ENCODE measurements at places on chromosomes 3 and 15.

- DNase-seq = no peak
These were observed 22.1 kb downstream of the ZNF621 start for GRCh38 chr3:40546816-40547215.

DNA sequence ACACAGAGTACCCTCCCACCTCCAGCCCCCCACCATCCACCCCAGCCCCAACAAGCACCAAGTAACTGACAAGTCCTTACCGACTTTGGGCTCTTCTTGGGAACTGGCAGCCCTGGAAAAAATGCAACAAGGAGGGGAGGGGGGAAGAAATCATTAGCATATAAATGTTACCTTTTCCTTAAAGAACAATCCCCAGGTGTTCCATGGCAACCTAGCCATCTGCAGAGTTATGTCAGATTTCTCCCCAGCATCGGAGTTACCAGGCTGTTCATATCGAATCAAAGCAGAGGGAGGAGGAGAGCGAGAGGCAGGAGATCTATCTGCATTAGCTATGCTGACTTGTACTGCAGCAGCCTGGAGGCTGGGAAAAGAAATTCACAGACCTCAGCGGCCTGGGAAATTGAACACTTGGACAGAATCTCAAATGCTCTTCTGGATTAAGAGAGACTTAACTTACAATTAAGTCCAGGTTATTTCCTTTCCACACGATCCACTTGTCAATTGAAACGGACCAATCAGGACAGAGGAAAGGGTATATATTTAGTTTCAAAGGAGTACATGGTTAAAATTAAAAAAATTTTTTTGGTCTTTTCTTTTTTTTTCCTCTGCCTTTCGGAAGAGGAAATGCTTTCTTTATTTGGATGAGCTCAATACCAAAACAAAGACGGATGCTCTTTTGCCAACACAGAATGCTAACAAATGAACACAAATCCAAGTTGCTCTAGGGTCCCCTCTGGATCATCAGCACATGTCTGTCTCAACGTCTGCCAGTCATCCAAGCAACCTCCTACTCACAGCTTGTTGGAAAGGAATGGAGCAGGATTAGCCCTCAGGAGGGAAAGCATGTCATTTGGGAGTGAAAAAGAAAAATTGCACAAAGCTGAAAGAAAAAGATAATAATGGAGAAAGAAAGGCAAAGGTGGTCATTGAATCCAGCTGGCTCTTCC is 637.1 kb downstream of the MAGI1 start:
- DNase-seq = no peak

DNA sequence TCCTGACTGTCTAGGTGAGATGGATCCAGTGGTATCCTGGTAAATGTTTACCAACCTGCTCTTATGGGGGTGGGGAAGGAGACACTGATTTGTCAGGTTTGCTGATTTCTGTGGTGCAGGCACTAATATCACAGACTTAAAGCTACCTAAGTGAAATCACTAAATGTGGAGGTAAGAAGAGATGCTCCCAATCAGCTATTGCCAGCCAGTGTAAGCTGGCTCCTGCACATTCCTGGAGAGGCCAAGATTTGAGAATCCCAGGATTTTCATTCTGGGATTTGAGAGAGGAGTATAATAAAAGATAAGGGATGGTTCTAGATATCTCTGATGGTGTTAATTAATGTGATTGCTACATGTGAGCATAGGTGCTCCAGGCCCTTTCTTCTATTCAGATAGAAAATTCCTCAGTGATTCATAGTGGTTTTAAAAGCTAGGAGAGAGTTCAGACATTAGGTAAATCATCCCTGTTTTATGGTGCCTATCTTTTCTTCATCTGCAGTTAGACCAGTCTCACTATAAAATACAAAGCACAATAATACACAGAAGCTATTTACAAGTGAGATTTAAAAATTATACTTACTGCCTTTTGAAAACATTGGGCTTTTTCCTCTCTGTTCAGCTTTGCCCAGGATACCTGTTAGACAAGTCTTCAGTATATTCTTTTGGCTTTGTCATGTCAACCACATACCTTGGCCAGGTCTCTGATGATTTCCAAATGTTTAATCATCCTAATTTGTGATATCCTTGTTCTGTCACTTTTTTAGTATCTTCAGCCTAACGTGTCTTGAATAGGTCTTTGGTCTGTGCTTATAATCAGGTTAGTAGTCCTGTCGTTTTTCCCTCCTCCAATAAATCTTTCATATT is 90.9 kb downstream of the MBNL1 start:
- DNase-seq = no peak

- no peak for DNase-seq
These were observed 2.8 kb downstream of the TAGLN3 start for GRCh38 chr3:112001526-112001925.

GRCh38 chr15:80694611-80695098 is 455 bp upstream of the ABHD17C start:
- DNase-seq = no peak

- DNase-seq = no peak
These were observed 26.0 kb upstream of the TRIM71 start for GRCh38 chr3:32791833-32792232.

GRCh38 chr3:7684182-7684715 is 817.4 kb upstream of the LMCD1 start:
- DNase-seq = no peak

Measured in amniotic stem cell (primary cell).